ENCODE measurements at places on chromosomes 3 and 15. TPM values are rescaled to one million over a fixed set of nuclear protein-coding genes. Genes with fewer than 3 reads are reported as not detected.

Gene SLC2A2
- total RNA-seq: not detected

DNA sequence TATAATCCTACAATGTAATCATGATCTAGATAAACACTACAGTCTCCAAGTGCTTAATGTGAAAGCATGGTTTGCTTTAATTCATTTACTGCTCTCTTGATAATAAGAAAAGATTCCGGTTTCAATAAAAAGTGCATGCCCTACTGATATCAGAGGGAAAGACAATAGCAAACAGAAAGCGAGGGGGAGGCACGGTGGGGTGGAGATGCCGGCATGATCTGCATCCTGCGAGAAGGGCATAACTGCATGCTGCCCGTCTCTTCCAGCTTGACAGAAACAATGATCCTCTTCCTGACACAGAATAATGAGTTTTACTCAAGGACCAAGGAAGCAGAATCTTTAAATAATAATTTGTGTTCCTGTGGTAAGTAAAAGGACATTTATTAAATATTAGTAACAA, 51.7 kb downstream of the GOLIM4 start:
- no peak overlapping the region for H3K27ac ChIP-seq
- DNase-seq: no peak
- H3K4me3 ChIP-seq: no peak overlapping the region
- H3K36me3 ChIP-seq: no peaks in the 10 kb centered on the region

Gene CFAP20DC
- total RNA-seq: 1.4 TPM

- H3K27ac ChIP-seq: no peak overlapping the region
- H3K4me3 ChIP-seq: no peak overlapping the region
- no peak for DNase-seq
Measured at GRCh38 chr3:124263168-124263567, 271.2 kb upstream of the ROPN1 start.

DNA sequence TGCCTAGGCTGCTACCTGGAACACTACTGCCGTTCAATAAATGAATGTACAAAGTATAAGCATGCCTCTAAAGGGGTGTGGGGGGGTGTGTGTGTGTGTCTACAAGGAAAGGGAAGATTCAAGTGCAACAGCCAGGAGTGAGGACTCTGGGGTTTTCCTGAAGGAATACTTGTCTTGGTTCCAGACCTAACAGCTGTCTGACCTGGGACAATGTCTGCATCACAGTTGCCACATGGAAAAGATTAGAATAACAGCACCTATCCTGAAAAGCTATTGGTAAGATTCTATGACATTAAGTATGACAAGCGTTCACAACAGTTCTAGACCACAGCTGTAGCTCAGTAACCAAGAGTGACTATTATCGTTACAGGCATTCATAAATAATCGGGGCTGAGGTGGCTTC, 345.2 kb downstream of the FOXP1 start:
- peaks cover 44% of the 10 kb centered on the region for H3K36me3 ChIP-seq
- H3K27me3 ChIP-seq: no peaks in the 10 kb centered on the region
- H3K4me1 ChIP-seq: peaks cover 68% of the 10 kb centered on the region
- H3K27ac ChIP-seq: no peak overlapping the region
- no peak for DNase-seq

GRCh38 chr3:114418724-114419543, 125.1 kb downstream of the TIGIT start:
- peak overlapping the region; percentile 80 for H3K27ac ChIP-seq
- peaks cover 33% of the 10 kb centered on the region for H3K4me1 ChIP-seq
- peak overlapping the region; percentile 55 for H3K4me3 ChIP-seq
- no peaks in the 10 kb centered on the region for H3K36me3 ChIP-seq
- H3K27me3 ChIP-seq: no peaks in the 10 kb centered on the region

- peaks cover 2% of the 10 kb centered on the region for H3K4me1 ChIP-seq
- peaks cover 18% of the 10 kb centered on the region for H3K27me3 ChIP-seq
- DNase-seq: no peak
- H3K27ac ChIP-seq: no peak overlapping the region
- H3K4me3 ChIP-seq: no peak overlapping the region
Measured at GRCh38 chr3:127462111-127462655, 128.3 kb downstream of the TPRA1 start.

Gene PEX5L
- not detected for total RNA-seq

Gene GOLGA8G
- not detected for total RNA-seq

Gene ACSBG1
- total RNA-seq: not detected

Gene GPR176
- 0.16 TPM for total RNA-seq

DNA sequence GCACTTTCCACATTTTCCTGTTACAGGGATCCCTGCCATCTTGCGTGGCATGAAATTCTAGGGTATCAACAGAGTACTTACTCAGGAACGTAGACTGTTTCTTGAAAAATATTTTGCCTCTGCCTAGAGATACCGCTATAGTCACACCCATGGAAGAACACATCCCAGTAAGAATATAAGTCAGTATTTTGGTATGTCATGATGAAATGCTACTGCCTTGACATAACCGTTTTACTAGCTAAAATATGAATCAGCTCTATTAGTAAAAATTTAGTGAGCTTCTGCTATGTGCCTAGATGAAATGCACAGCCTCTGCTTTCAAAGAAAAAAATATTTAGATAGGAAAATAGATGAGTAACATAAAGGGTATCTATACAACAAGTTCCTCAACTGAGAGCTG, 276.4 kb downstream of the TBC1D5 start:
- H3K27me3 ChIP-seq: no peaks in the 10 kb centered on the region
- H3K36me3 ChIP-seq: peaks cover 3% of the 10 kb centered on the region
- H3K4me1 ChIP-seq: no peaks in the 10 kb centered on the region
- H3K27ac ChIP-seq: no peak overlapping the region

Gene HOMER2
- total RNA-seq: 5.4 TPM

DNA sequence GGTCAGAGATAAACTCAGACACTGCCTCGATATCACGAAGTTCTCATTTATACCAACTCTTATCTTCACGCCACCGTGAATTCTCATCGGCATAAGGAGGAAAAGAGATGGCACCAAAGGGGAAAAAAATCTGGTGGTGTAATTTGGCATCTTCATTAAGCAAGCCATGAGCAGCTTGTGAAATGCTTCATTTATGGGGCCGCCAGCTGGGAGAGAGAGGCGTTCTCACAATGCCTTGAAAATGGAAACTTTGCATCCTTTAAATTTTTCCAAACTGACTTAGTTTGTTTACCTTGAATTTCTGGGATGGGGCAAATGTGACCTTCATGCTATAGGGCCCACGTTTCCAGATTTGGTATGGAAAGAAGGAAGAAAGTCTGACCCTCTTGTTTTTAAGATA, 242.5 kb upstream of the ST8SIA2 start:
- H3K4me3 ChIP-seq: no peak overlapping the region
- no peaks in the 10 kb centered on the region for H3K36me3 ChIP-seq
- DNase-seq: no peak
- H3K27ac ChIP-seq: no peak overlapping the region
- H3K27me3 ChIP-seq: no peaks in the 10 kb centered on the region

- H3K27ac ChIP-seq: no peak overlapping the region
- DNase-seq: no peak
- H3K36me3 ChIP-seq: no peaks in the 10 kb centered on the region
- H3K4me1 ChIP-seq: peaks cover 9% of the 10 kb centered on the region
- H3K4me3 ChIP-seq: no peak overlapping the region
Measured at GRCh38 chr3:157247391-157247790, 87.4 kb upstream of the CCNL1 start.

DNA sequence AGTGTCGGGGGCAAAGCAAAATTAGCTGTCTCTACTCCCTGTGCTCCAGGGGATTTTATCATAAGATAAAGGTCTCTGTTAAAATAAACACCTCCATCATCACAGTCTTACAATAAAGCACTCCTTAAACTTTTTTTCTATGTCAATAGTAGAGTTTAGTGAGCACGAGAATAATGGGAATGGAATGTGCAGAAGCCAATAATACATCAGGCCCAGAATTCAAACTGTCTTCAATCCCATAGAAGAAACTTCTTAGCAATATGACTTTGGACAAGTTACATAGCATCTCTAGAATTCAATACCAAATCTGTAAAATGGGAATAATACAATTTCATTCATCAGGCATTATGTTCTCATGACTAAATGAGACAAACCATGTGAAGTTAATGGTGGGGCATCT, 49.0 kb upstream of the EPHA3 start:
- H3K36me3 ChIP-seq: no peaks in the 10 kb centered on the region
- no peak overlapping the region for H3K27ac ChIP-seq
- no peak for DNase-seq
- H3K4me3 ChIP-seq: no peak overlapping the region

DNA sequence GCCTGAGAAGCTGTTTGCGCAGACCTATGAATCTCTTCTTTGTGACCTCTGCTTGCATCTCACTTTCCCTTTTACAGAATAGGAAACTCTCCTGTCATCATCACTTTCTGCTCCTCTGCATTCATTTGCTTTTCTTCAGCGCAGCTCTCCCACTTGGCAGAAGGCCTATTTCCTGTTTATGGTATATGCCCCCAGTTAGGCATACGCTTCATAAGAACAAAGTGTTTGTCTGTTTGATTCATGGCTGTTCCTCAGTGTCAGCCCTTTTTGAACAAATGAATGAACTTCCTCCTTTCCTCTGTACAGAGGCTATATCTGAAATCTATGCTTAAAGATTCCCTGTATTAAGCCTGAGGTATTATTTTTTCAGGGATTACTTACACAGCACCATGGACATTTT, 1216.9 kb upstream of the GBE1 start:
- H3K27ac ChIP-seq: no peak overlapping the region
- no peak overlapping the region for H3K4me3 ChIP-seq
- no peaks in the 10 kb centered on the region for H3K27me3 ChIP-seq
- H3K36me3 ChIP-seq: no peaks in the 10 kb centered on the region

Gene GPR149
- total RNA-seq: not detected

DNA sequence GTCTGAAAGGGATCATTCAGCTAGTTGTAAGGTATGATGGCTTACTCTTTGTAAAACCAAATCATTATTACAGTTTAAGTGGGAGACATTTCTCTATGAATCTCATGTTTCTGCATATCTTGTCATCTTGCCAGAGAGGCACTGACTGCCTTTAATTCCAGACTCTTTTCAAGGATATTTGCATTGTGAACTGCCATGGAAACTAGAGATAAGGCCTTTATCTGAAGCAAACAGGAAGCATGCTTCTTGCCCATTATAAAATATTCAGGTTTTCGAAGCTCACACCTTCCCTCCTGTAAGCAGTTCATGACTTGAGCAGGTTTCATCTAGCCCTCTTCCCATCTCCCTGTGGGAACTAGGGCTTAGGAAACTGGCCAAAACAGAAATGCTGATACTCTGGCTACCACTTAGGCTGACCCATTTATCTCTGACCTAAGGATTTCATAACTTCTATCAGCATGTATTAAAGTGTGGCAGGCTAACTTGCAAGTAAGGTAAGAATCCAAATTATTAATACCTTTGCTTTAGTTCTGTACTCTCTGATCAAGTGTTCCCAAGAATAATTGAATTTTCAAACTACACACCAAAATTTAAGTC, 326.6 kb upstream of the ALCAM start:
- DNase-seq: no peak
- no peaks in the 10 kb centered on the region for H3K36me3 ChIP-seq
- H3K4me1 ChIP-seq: no peaks in the 10 kb centered on the region
- H3K27ac ChIP-seq: no peak overlapping the region

Gene FOXB1
- 0.13 TPM for total RNA-seq

Gene PDZRN3
- not detected for total RNA-seq

DNA sequence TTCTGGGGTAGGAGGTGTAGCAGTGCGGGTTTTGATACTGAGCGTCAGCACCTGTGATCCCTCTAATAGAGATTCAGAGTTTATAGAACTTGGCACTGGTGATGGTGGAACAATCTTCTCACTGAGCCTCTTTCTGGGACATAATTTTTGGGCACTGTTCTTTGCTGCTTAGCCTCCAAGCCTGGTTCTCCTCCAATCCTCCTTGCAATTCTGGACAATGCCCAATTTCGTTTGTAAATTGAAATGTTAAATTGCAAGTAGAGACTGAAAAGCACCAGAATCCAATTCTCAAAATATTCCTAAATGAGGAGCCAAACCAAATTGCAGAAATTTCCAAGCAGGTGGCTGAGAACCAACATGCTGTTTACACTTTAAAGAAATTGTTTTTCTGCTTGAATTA, 149.8 kb upstream of the ABI3BP start:
- DNase-seq: no peak
- peaks cover 3% of the 10 kb centered on the region for H3K4me1 ChIP-seq
- no peaks in the 10 kb centered on the region for H3K36me3 ChIP-seq
- H3K27ac ChIP-seq: no peak overlapping the region
- peaks cover 2% of the 10 kb centered on the region for H3K27me3 ChIP-seq

Gene EAF2
- 14.4 TPM for total RNA-seq

GRCh38 chr3:43257850-43258249, 28.5 kb upstream of the SNRK start:
- no peak for DNase-seq
- no peak overlapping the region for H3K4me3 ChIP-seq
- H3K36me3 ChIP-seq: no peaks in the 10 kb centered on the region
- no peaks in the 10 kb centered on the region for H3K27me3 ChIP-seq
- no peak overlapping the region for H3K27ac ChIP-seq

DNA sequence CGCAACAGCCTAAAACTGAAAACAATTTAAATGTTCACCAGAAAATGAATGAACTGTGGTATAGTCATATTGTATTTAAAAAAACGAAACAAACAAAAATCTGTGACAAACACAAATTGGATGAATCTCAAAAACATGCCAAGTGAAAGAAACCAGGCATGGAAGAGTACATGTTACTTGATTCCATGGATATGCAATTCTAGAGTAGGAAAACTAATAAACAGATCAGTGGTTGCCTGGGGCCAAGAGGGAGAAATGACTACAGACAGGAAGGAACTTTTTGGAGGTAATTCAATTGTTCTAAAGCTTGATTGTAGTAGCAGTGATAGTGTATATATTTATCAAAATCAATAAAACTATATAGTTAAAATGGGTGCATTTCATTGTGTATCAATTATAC, 16.8 kb downstream of the UBE3A start:
- peaks cover 65% of the 10 kb centered on the region for H3K36me3 ChIP-seq
- H3K4me1 ChIP-seq: peaks cover 55% of the 10 kb centered on the region
- no peak for DNase-seq
- H3K27ac ChIP-seq: no peak overlapping the region

- H3K27ac ChIP-seq: no peak overlapping the region
- DNase-seq: no peak
- H3K4me1 ChIP-seq: peaks cover 8% of the 10 kb centered on the region
- no peaks in the 10 kb centered on the region for H3K27me3 ChIP-seq
- H3K4me3 ChIP-seq: no peak overlapping the region
- no peaks in the 10 kb centered on the region for H3K36me3 ChIP-seq
Measured at GRCh38 chr3:197000211-197000610, 29.4 kb downstream of the MELTF start.

- peaks cover 45% of the 10 kb centered on the region for H3K36me3 ChIP-seq
- no peak for DNase-seq
- H3K27me3 ChIP-seq: no peaks in the 10 kb centered on the region
- no peak overlapping the region for H3K4me3 ChIP-seq
Measured at GRCh38 chr15:80984856-80985255, 4.8 kb downstream of the MESD start.

DNA sequence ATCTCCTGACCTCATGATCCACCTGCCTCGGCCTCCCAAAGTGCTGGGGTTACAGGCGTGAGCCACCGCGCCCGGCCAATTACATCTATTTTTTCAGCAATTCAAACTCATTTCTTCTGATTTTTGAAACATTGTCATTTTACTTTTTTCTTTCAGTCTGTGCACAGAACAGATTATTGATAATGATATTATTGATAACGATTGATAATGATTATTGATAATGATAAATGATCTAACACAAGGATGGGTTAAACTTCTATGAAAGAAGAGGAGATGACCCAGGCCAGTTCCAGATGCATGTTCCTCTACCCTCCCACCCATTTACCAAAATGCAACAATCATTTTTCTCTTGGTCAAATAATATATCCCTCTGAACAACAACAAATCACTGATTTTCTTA, 118.0 kb downstream of the CTNNB1 start:
- no peak for DNase-seq
- no peaks in the 10 kb centered on the region for H3K4me1 ChIP-seq
- H3K36me3 ChIP-seq: no peaks in the 10 kb centered on the region

Data from activated CD8-positive, alpha-beta T cell treated with anti-CD3 and anti-CD28 coated beads for 36 hours (primary cell).